ENCODE measurements at places on chromosomes 13 and 19. TPM values are rescaled to one million over a fixed set of nuclear protein-coding genes. Genes with fewer than 3 reads are reported as not detected.
A peak's percentile ranks its signal among the peaks of the same experiment; 100 is the strongest.

ZNF799 gene
- 1.6 TPM for total RNA-seq

PLPPR3 gene
- 0.86 TPM for total RNA-seq

OR7G2 gene
- not detected for total RNA-seq

ADAMTS10 gene
- total RNA-seq: 19.3 TPM

RETN gene
- total RNA-seq: not detected

PRODH2 gene
- not detected for total RNA-seq

GPR12 gene
- total RNA-seq: not detected

ZNF136 gene
- total RNA-seq: 5.2 TPM

LYPD5 gene
- 0.43 TPM for total RNA-seq

CRX gene
- not detected for total RNA-seq

LILRB5 gene
- not detected for total RNA-seq

ITGBL1 gene
- 42.5 TPM for total RNA-seq

DNA sequence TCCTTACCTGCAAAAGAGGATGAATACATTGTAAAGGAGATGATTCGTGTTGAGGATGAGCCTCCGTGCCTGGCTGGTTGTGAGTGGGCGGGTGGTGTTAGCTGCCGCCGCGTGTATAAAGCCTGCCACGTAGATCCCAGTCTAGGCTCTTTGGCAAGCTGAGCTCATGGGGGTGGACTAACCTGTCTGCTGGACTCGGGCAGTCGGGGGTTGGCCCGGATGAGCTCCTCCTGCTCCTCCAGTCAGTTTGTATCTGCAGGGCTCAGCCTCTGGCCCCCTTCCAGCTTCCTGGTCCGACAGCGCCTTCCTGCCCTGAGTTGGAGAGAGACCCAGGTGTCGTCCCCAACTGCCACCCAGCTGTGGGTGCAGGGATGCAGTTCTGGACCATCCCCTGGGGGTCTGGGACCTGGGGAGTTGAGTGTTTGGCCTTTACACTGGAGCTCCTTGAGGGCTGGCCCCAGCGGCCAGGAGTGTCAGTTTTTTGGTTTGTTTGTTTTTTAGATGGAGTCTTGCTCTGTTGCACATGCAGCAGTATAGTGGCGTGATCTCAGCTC, 20.9 kb downstream of the TECR start:
- DNase-seq: peak; percentile 60

DNA sequence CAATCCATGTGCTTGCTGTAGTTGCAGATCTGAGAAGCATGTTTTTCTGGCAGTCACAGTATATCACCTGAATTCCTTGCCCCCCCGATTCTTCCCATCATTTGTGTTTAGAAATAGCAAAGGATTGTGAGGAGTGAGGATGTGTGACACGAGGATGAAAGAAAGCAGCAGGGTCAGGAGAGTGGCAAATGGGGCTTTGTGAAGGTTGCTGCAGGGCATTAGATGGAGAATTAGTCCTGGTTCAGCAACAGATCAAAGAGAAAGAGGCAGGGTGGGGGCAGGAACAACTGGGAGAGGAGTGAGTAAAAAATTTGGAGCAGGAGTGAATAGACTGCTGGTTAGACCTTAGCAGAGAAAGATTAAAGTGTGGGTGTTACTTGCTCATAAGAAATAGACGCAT, 47.7 kb upstream of the TNFSF11 start:
- no peak for DNase-seq

- no peak for DNase-seq
Observed at GRCh38 chr13:90393408-90393807, 954.1 kb upstream of the MIR17HG start.

- DNase-seq: no peak
Observed at GRCh38 chr19:43406297-43406696, 8.4 kb upstream of the TEX101 start.

- DNase-seq: no peak
Observed at GRCh38 chr13:30608364-30608763, 9.4 kb upstream of the USPL1 start.

GRCh38 chr13:64753233-64754000, 2476.7 kb downstream of the PCDH9 start:
- DNase-seq: no peak

GRCh38 chr13:90395846-90396245, 951.6 kb upstream of the MIR17HG start:
- no peak for DNase-seq

DNA sequence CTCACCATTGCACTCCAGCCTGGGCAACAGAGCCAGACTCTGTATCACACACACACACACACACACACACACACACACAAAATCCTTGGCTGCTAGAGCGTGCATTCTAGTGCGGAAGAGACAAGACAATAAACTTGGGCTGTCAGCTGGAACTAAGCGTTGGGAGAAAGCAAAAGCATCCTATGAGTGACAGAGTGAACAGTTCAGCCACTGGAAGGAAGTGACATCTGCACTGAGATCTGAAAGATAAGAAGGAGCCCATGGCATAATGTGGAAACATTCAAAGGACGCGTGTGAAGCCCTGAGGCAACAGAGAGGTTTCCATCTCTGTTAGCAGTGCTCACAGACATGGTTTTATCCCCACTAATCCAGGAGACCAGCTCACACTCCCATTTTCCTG, 3.5 kb upstream of the SLC1A5 start:
- DNase-seq: peak; percentile 63

DNA sequence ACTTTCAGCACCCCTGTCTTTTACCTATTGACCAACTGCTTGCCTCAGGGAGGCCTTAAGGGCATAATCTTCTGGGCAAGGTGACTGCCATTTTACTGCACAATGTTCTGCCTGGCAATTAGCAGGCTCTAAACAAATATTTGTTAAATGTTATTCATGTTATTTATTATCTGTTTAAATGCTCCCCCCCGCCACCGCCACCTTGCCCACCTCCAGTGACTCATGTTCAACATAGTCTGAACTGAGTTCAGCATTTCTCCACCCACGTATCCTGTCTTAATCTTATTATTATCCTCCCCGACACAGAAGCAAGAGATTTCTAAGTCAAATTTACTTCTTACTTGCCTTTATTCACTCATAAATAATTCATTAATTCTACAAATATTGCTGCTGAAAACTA, 144.8 kb downstream of the LIG4 start:
- no peak for DNase-seq

GRCh38 chr13:22107549-22107948, 436.7 kb downstream of the FGF9 start:
- DNase-seq: no peak

DNA sequence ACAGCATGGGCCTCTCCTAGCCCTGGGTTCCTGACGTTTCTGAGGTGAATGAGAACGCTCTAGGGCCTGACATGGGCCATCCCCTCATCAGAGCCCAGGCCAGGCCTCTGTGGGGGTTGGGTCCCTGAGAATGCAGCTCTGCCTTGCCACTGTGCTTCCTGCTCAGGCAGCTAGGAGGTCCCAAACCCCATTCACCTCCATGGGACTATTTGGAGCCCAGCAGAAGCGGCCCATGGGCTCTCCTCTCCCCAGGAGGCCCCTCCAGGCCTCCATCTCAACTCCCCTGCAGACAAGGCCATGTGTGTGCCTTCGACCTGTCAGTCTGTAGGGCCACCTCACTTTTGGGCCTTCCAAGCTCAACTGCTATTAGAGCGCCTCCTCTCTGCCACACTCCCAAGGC, 36.9 kb downstream of the ELL start:
- no peak for DNase-seq

DNA sequence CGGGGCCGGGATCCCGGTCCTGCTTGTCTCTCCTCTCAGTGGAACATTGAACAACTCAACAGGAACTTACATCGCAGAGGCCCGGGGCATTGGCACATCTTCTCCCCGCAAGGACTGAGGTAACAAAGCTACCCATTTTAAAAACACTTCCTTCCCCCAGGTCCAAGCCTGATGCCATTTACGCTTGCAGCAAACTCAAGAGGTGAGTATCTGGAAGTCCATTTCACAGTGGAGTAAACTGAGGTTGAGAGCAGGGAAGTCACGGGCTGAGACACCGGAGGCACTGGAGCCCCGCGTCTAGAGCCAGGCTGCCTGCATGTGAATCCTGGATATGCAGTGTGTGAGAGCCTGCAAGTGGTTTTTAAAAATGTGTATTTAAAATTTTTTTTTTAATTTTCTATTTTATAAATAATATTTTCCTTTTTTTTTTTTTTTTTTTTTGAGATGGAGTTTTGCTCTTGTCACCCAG, 492 bp upstream of the PGLYRP1 start:
- DNase-seq: no peak

DNA sequence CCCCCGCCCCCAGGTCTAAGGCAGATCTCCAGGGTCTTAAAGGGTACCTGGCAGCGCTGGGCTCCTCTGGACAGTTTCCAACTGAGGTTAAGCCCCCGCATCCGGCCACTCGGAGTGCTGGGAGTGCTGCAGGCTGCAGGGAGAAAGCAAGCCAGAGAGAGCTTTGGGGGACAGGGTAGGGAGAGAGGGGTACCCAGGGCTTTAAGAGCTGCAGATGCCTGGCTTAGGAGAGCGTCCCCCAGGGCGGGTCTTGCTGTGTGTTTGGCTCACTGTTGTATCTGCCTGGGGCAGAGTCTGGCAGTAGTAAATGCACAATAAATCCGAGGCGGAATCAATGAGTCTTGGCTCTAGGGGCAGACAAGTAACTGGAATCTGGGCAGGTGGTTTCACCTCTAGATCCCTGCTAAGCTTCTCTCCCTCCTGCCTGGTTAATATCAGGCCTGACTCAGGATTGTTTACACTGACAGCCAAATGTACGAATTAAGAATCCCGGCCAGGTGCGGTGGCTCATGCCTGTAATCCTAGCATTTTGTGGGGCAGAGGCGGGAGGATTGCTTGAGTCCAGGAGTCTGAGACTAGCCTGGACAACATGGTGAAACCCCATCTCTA, 798 bp upstream of the COX6B2 start:
- DNase-seq: peak; percentile 24

GRCh38 chr19:27794494-27795042, 1418.4 kb downstream of the UQCRFS1 start:
- DNase-seq: peak; percentile 34

DNA sequence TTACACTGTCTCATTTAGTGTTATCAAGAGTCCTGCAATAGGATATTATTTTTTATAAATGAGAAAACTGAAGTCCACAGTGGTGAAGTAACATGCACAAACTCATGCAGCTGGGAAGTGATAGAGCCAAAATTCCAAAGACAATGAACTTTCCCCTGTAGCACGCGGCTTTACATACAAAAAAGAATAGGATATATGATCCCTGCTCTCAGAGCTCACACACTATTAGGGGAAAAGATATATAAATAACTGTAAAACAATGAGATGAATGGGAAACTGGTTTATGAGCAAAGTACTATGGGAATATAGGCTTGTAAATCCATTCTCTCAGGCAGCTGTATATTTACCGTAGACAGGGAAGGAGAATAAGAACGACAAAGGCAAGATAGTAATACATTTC, 39.7 kb downstream of the THSD1 start:
- DNase-seq: no peak

- DNase-seq: no peak
Observed at GRCh38 chr13:94822356-94822755, 110.0 kb upstream of the SOX21 start.

All from fibroblast of villous mesenchyme (primary cell).